Neural crest cell (in vitro differentiated cells): ENCODE measurements at places on chromosomes 6 and 20.

DNA sequence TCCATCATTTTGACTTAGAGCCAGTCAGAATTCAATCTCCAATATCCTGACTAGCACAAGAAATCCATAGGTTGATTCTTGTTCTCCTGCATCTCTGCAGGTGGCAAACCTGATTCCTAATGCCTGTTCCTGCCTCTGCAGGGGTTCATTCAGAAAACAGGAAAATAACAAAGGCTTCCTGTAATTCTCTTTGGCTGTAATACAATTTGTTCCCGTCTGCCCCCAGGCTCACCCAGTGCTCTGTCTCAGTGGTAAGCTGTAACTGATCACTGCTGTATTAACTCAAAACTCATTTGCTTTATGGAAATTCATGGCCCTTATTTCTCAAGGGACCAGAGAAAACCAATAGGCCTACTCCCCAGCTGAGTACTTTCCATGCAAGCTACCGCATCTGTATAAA, 88.6 kb downstream of the OPRM1 start:
- no peak for DNase-seq

- DNase-seq: no peak
These were observed 17.3 kb upstream of the TXLNB start for GRCh38 chr6:139308936-139309603.

DNA sequence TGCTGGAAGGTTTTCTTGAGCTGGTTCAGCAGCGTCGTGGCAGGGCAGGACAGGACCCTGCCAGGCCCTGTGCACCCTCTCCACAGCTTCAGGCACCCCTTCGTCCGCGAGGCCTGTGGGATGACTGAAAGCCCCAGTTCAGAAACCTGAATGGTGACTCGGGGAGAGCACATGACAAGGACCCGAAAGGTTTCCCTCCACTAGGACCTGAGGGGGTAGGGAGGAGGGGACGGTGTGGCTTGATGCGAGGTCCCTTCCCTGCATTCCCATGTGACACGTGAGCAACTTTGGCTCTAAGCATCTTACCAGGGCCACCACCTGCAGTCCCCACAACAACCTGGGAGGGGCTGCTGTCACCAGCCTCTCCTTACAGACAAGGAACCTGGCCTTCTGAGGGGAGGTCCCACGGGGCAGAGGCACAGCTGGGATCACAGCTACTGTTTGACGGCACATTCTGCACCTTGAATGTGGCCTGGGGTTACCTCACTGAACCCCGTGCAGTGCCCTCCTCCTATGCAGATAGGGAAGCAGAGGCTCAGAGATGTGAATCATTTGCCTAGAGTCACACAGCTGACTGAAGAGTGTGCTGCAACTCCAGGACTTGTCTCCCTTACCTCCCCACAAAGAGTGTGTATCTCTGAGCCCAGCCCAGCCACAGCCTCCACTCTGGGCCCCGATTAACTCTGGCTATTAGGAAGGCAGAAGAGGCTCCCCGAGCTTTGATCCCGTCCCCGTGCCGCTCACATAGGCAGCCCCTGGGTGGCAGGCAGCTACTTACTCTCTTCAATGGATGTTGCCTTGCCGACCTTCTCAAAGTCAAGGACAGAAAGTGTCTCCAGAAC, 84.6 kb downstream of the PTPN1 start:
- no peak for DNase-seq

- no peak for DNase-seq
These were observed 651 bp upstream of the BLTP3A start for GRCh38 chr6:34791164-34791700.

DNA sequence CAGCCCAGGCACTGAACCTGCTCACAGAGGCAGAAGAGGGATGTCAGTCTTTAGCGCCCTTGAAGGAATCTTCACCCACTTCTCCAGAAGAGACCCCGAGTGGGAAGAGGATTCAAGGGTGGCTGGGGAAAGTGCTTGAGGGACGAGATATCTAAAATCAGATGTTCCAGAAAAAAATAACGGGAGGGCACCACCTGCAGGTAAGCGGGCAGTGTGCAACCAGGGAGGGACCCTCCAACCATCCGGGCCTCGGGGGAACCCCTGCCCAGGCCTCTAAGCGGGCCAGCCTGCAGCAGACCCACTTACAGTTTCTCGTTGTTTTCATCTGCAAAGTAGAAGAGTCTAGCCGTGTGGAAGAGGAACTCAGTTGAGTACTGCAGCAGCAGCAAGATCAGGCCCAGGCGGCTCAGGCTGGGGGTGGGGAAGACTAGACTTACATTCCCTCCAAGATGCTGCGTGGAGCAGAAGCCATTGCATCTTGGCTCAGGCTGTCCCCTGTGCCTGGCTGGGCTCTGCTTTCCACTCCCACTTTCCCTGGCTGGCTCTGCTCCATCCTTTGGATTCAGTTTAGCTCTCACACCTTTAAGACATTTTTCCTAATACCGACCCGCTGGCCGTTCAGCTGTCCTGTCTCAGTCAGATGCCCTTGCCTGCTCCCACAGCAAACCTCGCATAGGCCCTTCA, 71.0 kb downstream of the TRAM2 start:
- DNase-seq: no peak

DNA sequence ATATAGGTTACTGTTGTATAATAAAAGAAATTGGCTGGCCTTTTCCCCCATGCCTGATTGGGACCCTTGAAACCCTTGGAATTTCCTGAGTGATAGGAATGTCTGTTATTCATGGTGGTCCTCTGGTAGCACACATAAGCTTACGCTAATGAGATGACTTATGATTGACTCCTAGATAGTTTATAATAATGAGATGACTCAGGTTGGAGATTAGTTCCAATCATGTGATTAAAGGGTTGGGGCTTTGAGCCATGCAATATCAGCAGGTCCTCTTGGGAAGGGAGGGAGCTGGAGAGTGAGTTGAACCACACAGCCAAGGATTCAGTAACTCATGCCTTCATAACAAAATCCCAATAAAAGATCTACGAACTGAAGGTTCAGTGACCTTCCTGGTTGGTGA, 407.6 kb upstream of the MANEA start:
- DNase-seq: no peak

GRCh38 chr6:45548657-45549515, 171.2 kb upstream of the SUPT3H start:
- DNase-seq: no peak

DNA sequence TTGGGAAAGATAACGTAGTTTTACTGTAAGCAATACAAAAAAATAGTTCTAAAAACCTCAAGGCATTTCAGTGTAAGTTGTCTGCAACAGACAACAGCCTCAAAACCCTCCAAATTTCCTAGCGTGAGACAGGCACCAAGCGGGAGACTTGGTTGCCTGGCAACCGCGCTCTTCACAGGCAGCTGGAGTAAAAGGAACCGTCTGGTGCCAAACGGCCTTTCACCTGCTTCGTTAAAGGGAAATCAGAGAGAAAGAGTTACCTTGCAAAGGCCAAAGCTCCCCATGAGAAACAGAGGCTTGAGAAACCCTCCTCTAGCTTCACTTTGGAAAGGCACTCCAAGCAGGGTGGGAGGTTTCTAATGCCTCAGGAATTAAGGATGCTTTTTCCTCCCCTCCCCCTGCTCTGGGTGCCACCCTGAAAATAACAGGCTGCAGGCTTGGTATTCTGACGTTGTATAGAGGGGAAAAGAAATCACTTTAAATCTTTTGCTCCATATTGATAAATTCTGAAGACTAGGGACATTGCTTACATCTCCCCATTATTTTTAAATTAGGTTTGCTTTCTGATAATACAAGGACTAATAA, 129.7 kb upstream of the UFL1 start:
- DNase-seq: peak; percentile 20

GRCh38 chr6:31720196-31720770, 1.3 kb downstream of the LY6G6C start:
- no peak for DNase-seq

DNA sequence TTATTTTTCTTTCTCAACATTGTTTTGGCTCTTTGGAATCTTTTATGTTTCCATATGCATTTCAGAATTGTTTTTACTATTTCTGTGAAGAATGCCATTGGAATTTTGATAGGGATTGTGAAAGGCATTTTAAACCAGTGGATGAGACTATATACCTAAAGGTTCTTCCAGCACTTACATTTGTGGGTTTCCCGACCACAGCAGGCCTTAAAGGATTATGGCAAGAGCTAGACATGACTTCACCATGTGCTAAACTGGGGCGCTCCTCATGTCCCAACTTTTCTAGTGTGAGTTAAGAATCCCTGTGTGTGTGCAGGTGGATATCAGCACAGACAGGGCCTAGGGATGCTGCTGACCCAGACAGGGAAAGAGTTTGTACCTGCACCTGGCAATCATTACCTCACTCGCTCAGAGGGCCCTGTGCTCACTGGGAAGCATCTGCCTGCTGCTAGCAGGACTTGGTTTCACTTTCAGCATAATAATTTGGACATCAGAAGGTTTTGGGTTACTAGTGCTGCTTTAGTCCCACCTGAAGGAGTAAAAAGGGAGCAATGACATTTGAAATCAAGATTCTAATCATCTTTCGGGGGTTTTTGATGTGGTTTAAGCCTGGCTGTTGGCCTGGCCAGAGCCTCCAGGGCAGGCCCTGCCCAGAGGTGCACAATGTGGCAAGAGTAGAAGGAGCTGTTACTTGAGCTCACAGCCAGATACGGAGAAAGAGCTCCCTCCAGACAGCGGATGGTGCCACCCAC, 137.1 kb downstream of the CDC5L start:
- DNase-seq: no peak

GRCh38 chr6:131400054-131400778, 172.8 kb upstream of the ARG1 start:
- no peak for DNase-seq

DNA sequence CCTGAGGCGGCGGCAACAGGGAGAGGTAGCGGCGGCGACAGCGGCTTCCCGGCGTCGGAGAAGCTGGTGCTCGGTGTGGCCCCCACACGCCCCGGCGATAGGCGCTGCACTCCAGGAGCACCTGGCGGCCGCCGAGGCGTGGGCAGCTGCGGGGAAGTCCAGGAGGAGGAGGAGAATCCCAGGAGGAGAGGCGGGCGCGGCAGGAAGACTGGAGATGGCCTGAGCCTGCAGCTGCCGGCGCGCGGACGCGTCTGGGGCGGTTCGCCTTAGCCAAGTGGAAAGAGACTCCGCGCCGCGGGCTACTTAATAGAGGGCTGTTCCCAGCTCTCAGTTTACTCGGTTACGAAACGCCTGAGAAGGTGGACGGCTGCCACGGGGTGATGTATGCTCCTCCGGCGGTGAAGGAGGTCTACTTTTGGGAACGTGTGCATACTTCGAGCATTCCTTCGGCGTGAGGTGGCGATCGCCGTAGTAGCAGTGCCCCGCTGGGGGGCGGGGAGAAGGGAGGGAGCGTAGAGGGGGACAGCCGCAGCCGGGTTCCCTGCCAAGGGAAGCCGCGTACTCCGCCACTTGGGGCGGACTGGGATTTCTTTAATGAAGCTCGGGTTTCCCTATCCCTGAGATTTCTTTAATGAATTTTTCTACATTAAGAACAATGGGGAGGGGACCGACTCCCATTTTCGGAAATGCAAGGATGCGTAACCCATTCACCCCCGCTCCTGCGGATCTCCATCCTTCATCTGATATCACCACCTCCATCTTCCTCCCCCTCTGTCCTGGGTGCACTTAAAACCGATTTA, at the start of gene COL12A1:
Gene COL12A1 (minus strand): TSS at position 278 of the 800 bp plus-strand sequence. CDS start 3,261 bp downstream, outside the sequence.
- DNase-seq: peak; percentile 56

DNA sequence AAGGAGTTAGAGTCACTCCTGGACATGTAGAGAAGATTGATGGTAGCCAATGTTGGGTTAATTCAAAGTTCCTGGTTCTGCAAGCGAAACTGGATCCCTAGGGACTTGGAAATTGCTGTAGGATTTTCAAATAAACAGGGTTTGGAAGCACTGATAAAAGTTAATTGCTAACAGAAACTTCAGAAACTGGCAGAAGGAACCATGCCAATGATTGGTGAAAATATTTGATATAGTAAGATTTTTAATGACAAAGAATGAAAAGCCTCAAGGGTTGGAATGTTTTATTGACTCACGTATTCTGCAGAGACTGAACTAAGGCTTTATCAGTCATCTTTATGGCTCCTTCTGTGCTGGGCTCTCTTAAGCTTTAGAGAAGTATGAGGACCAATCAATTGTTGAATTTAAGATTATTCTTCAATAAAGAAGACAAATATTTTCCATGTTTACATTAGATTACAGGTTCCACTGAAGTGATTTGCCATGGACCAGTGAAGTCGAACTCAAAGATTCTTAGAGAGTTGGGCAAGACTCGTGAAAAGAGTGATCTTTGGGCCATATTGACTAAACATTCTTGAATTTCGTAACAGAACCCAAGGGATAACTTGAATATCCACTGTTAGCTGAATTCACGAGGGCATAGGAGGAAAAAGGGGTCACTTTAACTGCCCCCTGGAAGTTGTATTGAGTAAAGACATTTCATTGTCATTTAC, 371.4 kb downstream of the HDGFL1 start:
- DNase-seq: no peak

GRCh38 chr6:90922325-90922724, 335.5 kb upstream of the MAP3K7 start:
- DNase-seq: no peak

DNA sequence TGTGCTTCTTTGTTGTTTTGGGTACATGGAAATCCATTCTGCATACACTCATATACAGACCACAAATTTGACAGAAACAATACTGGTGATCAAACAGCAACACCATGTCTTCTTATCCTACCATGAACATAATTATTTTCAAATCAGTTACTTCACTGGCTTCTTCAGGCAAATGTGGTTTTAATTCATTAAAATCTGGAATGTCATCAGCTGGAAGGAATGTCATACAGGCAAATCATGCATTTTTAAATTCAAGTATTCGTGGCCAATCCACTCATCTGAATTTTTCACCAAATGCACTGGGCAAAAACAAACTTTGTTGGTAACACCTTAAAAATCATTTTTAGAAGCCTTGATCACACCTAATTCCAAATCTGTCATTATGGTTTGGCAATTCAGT, 59.3 kb downstream of the KIF6 start:
- no peak for DNase-seq

DNA sequence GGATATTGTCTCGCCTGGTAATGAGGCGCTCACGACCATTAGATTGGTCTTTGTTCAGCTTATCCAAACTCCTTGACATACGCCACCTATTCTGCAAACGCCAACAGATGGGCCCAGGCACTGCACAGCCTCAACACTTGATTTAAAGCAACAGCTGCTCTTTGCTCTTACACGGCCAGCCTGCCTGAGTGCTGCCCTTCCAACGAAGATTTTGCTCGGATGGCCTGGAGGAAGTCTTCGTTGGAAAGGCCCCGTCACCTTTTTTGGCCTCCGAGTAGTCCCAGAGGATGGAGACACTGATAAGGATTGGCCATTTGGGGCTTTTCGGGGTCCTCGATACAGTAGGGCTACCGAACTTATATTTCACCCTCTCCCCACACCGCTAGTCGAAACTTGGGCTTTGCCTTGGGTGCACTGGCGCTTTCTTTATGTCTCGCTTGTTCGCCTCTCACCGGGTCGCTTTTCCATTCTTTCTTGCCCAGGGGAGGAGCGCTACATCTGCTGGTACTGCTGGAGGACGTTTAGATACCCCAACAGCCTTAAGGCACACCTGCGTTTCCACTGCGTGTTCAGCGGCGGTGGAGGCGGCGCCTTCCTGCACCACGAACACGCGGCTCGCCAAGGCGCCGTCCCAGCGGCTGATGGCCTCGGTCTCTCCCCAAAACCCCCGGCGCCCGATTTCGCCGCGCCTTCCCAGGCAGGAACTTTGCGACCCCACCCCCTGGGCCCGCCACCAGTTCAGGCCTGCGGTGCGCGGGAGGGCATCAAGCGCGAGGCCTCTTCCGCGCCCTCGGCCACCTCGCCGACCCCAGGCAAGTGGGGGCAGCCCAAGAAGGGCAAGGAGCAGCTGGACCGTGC, 6.1 kb downstream of the PRDM13 start:
- DNase-seq: no peak

- DNase-seq: no peak
These were observed 5.7 kb downstream of the EDN3 start for GRCh38 chr20:59305908-59306655.
